NCI-H526 (cell line): ENCODE measurements at places on chromosomes 5 and 9.

DNA sequence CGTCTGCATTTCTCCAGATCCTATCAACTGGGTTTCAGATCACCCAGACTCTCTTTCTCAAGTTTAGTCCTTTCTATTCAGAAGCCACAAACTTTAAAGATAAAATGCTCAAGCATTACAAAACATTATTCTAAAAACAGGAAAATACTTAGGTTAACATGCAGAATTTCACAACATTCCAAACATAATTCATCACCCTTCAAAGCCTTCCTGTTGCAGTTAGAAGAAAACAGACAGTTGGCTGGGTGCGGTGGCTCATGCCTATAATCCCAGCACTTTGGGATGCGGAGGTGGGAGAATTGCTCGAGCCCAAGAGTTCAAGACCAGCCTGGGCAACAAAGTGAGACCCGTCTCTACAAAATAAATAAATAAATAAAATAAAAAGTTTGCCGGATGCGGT is 7.7 kb upstream of the OCLN start:
- no peak for DNase-seq

- DNase-seq, result no peak
Measured at GRCh38 chr9:7841831-7842230, 42.3 kb upstream of the DMAC1 start.

- DNase-seq, result no peak
Measured at GRCh38 chr5:67026278-67026677, 170.3 kb downstream of the CD180 start.

- DNase-seq, result no peak
Measured at GRCh38 chr9:34454571-34455065, 3.8 kb downstream of the FAM219A start.

DNA sequence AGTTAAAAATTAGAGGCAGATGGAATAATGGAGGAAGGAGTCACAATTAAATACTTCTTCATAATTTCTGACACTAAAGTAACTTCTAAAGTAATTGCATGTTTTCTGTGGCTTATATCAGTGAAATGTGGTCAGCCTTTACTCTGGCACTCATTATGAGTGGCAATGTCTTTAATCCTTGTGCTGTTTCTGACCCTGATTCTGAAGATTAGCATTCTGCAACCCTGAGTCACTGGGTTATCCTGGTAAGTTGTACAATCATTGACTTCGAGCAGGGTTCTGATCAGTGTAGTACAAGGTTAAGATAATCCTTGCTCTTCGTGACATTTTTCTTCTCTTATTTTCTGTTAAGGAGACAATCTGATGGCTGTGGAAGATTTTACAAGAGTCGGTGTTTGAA is 379.4 kb upstream of the RORB start:
- DNase-seq, result no peak

DNA sequence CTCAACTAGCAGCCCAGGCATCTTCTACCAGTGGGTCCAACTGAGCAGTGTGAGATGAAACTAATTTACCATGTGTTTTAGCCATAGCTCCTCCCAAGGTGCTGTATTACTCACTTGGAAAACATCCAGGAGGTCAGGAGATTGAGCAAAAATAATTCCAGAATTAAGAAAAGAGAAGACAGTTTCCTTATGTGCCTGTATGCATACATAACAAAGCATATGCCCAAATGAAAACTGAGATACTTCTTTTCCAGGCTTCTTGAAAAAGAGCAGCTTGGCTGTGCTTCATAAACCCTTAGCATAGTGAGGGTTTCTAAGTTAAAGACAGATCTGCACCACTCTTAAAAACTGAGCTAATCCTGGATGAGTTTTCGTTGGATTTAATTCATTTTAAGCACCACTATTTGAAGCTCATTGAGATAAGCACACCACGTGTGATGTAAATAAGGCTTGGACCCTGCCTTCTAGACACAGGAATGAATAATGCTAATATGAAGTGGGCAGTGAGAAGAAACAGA is 119.4 kb downstream of the ADAMTS12 start:
- no peak for DNase-seq

DNA sequence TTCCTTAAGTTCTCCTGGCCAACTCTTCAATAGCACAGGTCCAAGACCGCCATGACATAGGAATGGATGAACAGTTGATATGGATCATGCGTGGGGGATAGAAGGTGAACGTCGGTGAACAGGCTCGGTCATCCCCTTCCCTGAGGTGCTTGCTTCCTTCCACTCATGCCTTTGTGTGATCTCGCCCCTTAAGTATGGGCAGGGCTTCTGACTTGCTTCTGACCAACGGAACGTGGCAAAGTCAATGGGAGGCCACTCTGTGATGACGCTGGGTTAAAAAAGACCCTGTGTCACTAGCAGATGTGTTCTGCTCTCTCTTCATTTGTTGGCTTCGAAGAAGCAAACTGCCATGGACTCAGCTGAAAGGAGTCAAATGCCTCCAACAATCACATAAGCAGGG is 240.5 kb upstream of the TUT7 start:
- DNase-seq, result no peak

- DNase-seq, result no peak
Measured at GRCh38 chr9:116496167-116496566, 190.9 kb upstream of the TRIM32 start.
